ENCODE measurements at places on chromosomes 5 and 9. TPM values are rescaled to one million over a fixed set of nuclear protein-coding genes. Genes with fewer than 3 reads are reported as not detected.
A peak's percentile ranks its signal among the peaks of the same experiment; 100 is the strongest.

Gene LCN9
- total RNA-seq = not detected

- no peak overlapping the region for H3K27ac ChIP-seq
- H3K36me3 ChIP-seq = no peaks in the 10 kb centered on the region
- no peak overlapping the region for H3K4me3 ChIP-seq
- H3K4me1 ChIP-seq = no peaks in the 10 kb centered on the region
- no peaks in the 10 kb centered on the region for H3K27me3 ChIP-seq
- no peak for DNase-seq
Measured at GRCh38 chr5:147743678-147744374, 38.7 kb downstream of the JAKMIP2 start.

DNA sequence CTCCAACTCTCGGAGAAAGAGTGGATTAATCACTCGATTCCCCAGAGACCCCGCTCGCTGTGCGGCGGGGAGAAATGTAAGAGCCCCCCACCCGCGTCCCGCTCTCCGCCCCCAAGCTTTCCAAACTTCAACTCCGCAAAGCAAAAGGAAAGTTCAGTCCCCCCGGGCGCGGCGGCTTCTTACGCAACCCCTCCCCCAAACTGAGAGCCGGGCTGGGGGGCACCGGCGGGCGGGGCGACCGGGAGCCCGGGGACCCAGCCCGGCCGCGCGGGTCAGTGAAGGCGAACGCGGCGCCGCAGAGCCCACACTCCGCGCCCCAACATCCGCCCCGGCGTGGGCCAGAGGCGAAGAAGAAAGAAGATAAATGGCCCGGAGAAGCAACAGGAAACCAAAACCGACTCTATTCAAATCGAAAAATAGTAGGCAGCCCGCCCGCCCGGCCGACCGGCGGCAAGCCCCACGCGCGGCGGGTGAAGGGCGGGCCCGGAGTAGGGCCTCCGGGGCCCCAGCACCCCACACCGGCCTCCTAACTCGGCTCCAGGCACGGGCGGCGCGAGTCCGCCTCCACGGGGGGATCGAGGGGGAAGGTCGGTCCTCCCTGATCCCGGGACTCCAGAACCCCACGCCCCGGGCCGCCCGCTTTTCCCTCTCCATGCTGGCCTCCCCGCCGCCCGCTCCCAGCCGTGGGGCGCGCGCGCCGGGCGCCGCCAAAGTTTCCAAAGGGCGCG lies 720 bp downstream of the NOTCH1 start:
- peak; percentile 76 for DNase-seq
- H3K27ac ChIP-seq = peak overlapping the region; percentile 71
- no peaks in the 10 kb centered on the region for H3K27me3 ChIP-seq
- H3K4me1 ChIP-seq = peaks cover 51% of the 10 kb centered on the region

DNA sequence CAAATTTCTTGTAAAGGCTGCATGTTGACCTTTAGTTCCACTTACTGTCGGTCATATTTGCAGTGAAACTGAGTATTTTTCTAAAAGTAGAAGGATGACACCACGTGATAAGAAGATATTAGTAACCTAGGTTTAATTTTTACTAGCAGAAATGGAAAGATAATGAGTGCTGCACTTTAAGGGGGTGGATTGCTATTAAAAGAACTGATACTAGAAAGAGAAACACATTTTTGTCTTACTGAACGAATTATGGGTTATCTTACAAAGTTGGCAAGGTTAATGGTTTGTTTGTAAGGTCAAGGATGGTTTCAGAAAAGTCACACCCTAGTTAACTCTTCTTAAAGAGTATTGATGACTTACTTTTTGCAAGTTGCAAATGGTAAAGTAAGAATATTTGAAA lies 2.4 kb downstream of the MACIR start:
- peaks cover 27% of the 10 kb centered on the region for H3K4me1 ChIP-seq
- no peak for DNase-seq
- no peak overlapping the region for H3K27ac ChIP-seq
- H3K27me3 ChIP-seq = peaks cover 9% of the 10 kb centered on the region
